ENCODE measurements at places on chromosomes 1 and 21. TPM values are rescaled to one million over a fixed set of nuclear protein-coding genes. Genes with fewer than 3 reads are reported as not detected.

Gene SLC30A10
- not detected for total RNA-seq

Gene C1QB
- not detected for total RNA-seq

Gene PCBP3
- total RNA-seq = 7.5 TPM

Gene AMY1C
- total RNA-seq = not detected

Gene FMO3
- total RNA-seq = not detected

Gene KCNA2
- total RNA-seq = 0.58 TPM

Gene DCDC2B
- total RNA-seq = not detected

Gene C1orf87
- total RNA-seq = not detected

Gene S100A3
- not detected for total RNA-seq

Measured in activated CD4-positive, alpha-beta T cell treated with anti-CD3 and anti-CD28 coated beads, Interleukin-2, amount 10 ng/mL, durations not matched to agents 24 days and 14 days (primary cell).